Stimulated activated CD8-positive, alpha-beta memory T cell treated with anti-CD3 and anti-CD28 coated beads, Interleukin-4, amount 100 ng/mL, for 48 hours (primary cell): ENCODE measurements at places on chromosomes 1 and 21.

DNA sequence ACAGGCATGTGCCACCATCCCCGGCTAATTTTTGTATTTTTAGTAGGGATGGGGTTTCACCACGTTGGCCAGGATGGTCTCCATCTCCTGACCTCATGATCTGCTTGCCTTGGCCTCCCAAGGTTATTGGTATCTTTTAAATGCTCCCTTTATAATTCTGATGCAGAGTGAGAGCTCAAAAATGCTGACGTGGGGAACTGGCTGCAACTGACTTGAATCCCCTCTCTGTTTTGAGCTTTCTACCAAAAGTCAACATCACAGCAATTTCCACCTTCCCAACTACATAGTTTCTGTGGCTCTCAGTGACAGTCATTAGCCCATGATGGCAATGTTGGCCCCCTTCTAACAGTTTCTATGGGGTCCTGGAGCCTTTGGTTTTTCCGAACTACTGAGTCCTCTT lies 268.2 kb upstream of the FOXD3 start:
- no peak for DNase-seq

DNA sequence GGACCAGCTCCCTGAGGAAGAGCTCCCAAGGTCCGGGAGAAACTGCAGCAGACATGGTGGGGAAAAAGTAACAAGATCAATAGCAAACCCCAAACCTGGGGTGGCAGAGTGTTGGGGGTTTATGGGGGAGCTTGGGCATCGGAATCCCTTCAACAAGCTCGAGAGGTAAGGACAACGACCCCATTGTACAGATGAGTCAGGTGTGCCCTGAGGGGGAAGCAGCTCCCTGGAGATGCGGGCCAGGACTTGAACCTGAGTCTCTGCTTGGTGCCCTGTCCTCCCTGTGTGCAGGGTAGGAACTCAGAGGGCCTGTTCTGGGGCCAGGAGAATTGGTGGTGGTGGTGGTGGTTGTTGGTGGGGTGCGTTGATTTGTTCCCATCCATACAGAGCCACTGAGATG lies 125.4 kb downstream of the PTPRU start:
- DNase-seq: no peak

- no peak for DNase-seq
Measured at GRCh38 chr1:62599044-62599443, 1.7 kb downstream of the ANGPTL3 start.

GRCh38 chr1:167191958-167192357 lies 28.7 kb upstream of the POU2F1 start:
- DNase-seq: no peak

DNA sequence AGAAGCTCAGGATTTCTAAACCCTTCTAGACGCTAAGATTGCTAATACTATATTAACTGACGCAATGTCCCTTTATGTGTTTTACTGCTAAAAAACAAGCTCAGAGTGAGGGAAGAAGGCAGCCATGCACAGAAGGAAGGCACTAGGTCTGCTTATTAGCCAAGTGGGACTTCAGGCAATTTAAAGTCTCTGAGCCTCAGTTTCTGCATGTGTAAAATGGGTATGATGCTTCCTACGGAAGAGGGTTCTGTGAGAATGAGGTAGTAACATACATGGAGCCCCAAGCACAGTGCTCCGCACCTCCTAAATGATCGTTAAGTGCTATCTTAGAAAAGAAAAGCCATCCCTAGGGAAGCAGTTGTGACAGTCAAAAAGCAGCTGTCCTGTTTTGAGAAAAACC lies 16.9 kb downstream of the MIS18A start:
- DNase-seq: no peak

- DNase-seq: no peak
Measured at GRCh38 chr1:200972985-200973742, 50.4 kb downstream of the KIF21B start.

GRCh38 chr1:40264354-40264781 lies 6.3 kb downstream of the ZMPSTE24 start:
- DNase-seq: peak; percentile 34

DNA sequence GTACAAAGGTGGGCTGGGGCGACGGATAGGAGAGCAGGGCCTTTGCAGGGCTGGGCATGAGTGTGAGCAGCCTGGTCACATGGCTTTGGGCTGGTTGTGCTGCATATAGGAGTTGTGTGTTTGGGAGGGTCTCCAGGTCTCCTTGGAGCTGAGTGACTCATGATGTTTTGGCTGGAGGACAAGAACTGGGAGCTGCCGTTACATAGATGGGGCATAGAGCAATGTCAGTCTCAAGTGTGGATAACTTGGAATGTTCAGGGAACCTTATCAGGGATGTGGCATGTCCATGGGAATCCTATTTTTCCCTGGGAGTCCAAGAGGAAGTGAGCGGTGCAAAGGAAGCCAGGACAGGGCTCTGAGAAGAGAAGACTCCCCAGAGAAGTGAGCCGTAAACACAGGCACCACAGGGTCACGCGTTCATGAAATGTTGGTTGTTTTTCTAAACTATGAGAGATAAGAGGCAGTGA lies 136.4 kb upstream of the KCNE2 start:
- no peak for DNase-seq

DNA sequence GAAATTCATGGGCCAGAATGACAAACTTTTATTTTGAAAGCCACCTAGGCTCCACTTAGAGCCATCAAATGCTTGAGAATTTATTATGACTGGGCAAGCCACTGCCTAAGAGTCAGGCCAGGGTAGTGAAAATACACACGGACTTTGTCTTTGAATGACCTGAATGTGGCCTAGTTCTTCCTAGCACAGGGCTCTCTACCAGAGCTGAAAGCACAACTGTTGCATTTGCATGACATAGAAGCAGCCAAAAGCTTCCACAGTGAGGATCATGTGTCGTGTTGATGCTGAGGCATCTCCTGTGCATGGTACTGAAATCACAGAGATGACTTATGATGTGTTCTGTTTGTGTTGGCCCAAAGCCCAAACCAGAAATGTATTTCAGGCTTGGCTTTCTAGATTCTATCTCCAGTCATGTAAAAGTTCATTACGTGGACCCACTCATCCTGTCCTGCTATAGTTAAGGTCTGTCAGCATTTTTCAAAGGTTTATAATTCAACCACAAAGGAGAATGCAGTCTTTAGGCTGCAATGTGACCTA lies 164.0 kb upstream of the UBE2U start:
- DNase-seq: no peak

GRCh38 chr1:53517821-53518352 lies 58.7 kb downstream of the DMRTB1 start:
- no peak for DNase-seq

GRCh38 chr21:16239659-16240265 lies 510.0 kb downstream of the USP25 start:
- no peak for DNase-seq

GRCh38 chr1:231923491-231924041 lies 297.0 kb downstream of the DISC1 start:
- DNase-seq: no peak

DNA sequence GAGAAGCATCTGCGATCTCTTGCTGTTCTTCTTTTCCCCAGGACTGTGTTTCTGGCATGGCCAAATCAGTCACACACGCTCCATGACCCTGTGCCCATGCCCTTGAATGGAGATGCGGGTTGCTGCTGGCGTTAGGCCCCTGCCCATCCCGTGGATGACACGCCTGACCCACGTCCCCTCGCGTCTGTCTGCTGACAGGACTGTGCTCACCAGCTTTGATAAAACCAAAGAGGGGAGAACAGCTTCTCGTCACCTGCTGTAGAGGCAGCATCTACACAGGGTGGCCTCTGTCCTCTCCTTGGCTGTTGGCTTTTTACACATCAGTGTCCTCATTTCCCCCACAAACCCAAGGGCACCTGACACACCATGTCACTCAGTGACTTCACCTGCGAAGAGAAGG lies 6.9 kb downstream of the MT1HL1 start:
- DNase-seq: no peak

DNA sequence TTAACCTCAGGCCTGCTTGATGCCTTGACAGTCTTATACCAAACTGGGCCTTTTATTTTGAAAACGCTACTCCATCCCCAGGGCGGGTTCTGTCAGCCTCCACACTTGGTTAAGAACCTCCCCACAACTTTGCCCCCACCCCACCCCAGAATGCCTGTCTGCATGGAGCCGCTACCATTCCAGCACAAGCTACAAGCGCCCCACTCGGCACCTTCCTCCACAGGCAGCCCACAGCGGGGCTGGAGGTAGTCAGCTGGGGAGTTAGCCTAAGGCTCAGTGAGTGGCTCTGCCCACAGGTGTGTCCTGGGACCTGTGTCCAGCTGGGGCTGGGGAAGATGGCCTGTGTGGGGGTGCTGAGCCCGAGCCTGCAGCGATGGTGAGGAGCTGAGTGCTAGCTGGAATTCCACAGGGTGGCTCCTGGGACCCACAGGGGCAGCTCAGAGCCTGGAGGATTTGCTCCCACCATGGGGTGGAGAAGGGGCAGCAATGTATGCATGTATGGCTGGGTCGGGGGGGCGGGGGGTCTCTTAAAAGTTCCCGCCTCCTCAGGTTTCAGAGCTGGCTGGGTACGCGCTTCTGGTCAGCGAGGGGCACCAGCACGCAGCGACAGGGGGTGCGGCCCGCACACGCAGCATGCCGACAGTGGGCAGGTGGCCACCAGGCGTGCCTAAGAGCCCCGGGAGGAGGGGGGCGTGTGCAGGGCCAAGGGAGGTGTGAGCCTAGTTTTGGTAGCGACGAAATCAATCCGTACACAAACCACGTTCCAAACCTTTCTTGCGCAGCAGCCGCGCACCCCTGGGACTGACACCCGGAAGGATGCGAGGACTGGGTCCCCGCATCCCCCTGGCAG lies 917 bp downstream of the ETNK2 start:
- no peak for DNase-seq

DNA sequence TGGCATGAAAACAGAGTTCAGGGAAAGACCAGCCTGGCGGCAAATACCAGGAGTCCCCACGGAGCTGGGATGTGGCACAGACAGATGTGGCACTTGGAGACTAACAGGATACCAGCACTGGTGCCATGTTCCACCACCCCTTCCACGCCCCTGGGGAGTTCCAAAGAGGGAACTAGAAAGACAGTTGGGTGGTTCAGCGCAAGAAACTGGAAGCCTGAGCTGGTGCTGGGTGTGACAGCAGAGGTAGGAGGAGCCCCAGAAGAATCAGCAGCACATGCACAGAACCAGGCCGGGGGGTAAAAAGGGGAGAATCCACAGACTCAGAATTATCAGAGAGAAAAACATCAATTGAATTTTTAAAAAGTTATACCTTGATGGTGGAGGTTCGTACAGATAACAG lies 22.4 kb downstream of the DDX20 start:
- no peak for DNase-seq

DNA sequence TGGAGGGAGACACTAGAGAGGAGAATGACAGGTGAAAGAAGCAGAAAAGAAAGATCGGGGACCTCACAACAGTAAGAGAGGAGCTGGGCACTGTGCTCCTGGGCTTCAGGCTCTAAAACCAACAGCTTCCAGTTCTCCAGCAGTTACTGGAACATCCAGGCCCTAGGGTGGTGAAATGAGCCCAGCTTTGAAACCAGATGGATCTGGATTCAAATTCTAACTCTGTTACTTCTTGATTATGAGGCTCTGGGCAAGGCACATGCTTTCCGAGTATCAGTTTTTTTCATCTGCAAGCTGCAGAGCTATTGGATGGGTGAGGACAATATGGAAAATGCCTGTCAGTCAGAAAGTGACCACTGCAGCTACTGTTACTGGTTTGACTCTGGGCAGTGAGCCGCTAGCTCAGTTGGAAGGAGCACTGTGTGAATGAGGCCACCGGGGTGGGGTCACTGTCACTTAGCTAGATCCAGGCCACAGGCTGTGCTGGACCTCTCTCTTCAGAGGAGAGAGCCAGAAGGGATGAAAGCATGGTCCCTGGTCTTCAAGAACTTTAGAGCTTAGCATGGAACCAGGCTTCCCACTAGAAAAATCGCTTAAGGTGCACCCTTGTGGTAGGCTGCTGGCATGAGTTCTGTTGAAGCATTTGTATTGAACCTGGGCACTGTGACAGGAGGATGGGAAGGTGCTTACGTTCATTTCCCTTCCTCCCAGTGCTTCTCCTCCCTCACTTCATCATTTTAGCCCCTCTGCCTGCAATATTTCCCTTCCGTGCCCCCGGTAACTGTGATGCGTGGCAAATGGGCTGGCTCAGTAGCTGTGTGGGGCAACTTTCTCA lies 12.2 kb downstream of the PLEKHO1 start:
- DNase-seq: no peak

- peak; percentile 19 for DNase-seq
Measured at GRCh38 chr21:41370840-41371684, 9.2 kb downstream of the MX2 start.

DNA sequence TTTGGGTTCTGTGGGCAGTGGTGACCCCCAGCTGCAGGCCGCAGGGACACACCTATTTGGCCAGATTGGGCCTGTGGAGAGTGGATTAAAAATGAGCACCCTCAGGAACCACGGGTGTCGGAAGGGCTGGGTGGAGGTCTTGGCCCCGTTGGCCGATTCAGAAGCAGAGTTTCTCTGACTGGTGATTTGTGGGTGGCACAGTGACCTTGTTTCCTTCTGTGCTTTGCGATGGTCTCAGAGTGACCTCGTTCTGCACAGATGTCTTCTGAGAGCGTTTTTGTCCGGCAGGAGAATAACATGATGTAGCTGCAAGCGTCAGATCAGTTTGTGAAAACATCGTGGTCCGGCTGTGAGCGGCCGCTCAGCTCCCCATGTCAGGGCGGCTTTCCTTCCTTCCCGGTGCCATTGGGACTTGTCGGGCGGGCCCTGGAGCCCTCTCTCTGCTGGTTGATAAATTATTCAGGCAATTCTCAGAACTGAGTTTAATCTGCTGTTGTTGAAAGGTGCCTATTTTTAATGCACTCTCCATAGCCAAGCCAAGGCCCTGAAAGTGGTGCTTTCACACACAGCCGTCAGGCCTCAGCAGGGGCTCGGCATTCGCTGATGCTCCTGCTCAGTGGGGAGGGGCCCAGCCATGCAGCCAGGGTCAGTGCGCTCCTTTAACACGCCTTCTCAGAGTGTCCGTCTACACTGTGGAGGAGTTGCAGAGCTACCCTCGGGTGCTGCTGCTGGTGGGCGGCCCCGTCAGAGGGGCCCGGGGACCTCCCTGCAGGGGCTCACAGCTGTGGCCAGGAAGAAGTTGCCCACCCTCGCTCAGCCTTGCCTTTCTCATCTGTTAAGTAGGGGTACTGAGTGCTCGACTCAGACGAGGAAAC lies 26.8 kb downstream of the TRPM2 start:
- peak; percentile 11 for DNase-seq

DNA sequence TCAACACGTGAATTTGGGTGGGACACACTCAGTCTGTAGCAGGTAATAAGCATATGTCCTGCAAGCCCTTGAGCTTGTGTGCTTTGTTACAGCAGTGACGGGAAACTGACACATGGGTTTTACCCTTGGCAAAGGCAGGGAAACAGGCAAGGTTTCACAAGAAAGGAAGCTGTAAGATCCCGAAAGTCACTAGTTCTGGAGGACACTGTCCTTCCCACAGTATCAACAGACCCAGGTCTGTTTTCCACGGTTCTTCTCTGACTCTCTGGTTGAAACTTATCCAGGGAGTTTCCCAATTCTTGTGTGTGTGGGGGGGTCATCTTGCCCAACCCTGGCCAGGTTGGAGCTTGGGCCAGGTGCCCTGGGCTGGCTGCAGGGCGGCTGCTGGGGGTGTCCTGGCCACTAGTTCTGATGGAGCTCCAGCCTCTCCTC lies 29.3 kb upstream of the ZBTB21 start:
- no peak for DNase-seq
